Stimulated activated naive B cell treated with anti-CD40 and anti-IgM and Interleukin-4, amounts not matched to agents 10 μg/mL and 1 μg/mL and 100 μg/mL, for 72 hours (primary cell): ENCODE measurements at places on chromosomes 4 and X.

- DNase-seq: no peak
Observed at GRCh38 chr4:148737061-148737770, 295.0 kb upstream of the NR3C2 start.

DNA sequence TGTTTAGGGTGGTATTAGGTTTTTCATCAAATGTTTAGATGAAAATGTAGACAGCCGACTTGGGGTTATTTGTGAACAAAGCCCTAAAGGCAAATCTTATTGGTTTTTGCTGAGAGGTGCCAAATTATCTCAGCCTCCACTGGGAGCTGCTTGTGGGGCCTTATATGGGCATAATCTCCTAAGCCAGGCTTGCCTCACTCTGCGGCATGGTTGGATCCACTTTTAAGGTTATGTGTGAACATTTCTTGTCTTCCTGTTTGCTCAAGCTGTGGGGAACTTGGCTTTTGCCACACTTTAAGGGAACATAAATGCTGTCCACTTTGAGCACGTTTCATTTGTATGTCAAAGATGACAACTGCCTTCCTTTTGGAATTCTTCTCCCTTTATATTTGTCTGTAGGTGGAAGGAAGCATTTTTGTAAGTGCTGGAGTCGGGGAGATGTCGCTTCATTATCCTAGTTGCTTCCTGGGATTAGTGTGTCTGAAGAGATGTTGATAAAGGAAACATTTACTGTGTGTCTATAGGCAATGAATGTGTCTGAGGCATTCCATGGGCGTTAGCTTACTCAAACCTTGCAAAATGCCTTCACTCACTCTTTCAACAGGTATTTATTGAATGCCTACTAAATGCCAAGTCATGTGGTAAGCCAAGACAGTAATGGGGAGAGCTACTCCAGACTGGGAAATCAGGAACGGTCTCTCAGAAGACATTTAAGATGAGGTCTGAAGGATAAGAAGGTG is 78.3 kb downstream of the SLC9A6 start:
- DNase-seq: no peak

- no peak for DNase-seq
Observed at GRCh38 chrX:110394651-110395050, 36.0 kb downstream of the RTL9 start.

DNA sequence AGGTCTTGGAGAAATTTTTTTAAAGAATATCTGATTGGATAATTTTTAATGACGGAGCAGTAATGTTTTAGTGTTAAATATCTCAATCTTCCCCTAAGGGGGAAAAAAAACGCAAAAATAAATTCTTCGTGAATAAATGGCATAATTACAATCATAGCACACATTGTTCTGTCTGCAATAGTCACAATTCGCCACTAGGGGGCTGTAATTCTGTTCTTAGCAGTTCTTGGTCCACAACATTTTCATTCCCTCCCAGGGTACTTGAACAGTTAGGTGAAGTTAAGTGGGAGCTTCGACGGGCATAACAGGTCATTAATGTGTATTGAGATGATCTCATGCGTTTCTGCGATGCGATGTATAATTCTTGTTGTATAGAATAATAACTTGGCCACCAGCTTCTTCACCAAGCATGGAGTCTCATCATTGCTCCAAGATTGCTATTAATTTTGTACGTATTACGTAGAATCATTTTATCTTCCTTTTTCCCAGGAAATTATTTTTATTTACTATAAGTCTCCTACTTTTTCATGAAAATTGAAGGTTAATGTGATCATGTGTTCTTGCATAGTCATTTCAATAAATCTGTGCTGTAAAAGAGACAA is 27.2 kb downstream of the HTR2C start:
- DNase-seq: no peak

GRCh38 chrX:43962636-43963035 is 10.6 kb downstream of the NDP start:
- DNase-seq: no peak

DNA sequence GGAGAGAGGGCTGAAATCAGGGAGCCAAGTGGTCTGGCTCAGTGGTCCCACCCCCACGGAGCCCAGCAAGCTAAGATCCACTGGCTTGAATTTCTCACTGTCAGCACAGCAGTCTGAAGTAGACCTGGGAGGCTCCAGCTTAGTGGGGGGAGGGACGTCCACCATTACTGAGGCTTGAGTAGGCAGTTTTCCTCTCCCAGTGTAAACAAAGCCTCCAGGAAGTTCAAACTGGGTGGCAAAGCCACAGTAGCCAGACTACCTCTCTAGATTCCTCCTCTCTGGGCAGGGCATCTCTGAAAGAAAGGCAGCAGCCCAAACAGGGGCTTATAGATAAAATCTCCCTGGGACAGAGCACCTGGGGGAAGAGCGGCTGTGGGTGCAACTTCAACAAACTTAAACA is 88.1 kb downstream of the NPFFR2 start:
- no peak for DNase-seq

GRCh38 chrX:150185766-150186165 is 177.4 kb upstream of the MAMLD1 start:
- no peak for DNase-seq

- no peak for DNase-seq
Observed at GRCh38 chrX:120517936-120518335, 42.8 kb downstream of the CUL4B start.

GRCh38 chr4:105715692-105716278 is 7.2 kb downstream of the GSTCD start:
- no peak for DNase-seq

- DNase-seq: no peak
Observed at GRCh38 chr4:51907006-51907669, 64.2 kb downstream of the DCUN1D4 start.

- no peak for DNase-seq
Observed at GRCh38 chr4:957231-957580, 16.2 kb downstream of the DGKQ start.

- DNase-seq: no peak
Observed at GRCh38 chrX:71454222-71454621, 78.7 kb upstream of the OGT start.

DNA sequence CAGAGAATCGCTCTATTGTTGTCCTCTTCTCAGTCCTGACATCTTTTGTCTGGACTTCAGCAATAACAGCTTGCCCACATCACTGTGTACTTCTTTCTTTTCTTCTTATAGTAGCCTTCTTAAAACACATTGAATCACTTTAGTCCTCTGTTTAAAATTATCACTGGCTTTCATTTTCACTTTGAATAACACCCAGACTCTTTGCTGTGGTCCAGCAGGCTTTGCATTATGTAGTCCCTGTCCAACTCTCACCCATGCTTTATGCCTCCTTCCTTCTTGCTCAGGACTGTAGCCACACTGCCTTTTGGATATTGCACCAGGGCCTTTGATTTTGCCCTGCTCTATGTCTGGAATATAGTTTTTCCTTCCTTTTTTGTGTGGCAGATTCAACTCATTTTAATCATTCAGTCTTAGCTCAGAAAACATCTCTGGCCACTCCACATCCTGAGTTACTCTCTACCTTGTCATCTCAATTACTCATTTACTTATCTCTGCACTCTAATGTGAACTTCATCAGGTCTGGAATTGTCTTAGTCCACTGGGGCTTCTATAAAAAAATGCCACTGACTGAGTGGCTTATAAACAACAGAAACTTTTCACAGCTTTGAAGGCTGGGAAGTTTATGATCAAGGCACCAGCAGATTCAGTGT is 168.2 kb downstream of the C4orf33 start:
- no peak for DNase-seq

DNA sequence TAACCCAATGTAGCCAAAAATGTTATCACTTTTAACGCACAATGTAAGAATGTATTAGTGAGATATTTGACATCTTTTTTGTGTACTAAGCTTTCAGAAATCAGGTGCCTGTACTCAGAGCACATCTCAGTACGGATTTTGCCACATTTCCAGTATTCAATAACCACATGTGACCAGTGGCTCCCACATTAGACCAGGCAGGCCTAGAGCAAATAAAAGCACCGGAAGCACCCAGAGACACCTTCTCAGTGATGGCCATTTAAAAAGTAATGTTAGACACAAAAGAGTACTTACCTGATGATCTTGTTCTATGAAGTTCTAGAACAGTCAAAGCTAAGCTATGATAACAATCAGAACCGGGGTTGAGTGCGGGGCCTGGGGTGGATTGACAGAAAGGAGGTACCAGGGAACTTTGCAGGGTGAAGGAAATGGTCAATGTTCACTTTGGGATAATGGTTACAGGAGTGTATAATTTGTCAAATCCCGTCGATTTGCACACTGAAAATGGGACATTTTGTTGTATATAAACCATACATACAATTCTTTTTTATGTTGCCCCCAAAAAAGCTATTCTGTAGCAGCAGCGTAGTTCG is 1.2 kb downstream of the CTPS2 start:
- no peak for DNase-seq

- DNase-seq: no peak
Observed at GRCh38 chr4:87949961-87950360, 25.6 kb upstream of the SPP1 start.

- DNase-seq: peak; percentile 11
Observed at GRCh38 chrX:46180258-46180687, 364.9 kb downstream of the ZNF674 start.

- DNase-seq: peak; percentile 58
Observed at GRCh38 chr4:38529189-38530115, 134.5 kb upstream of the KLF3 start.

DNA sequence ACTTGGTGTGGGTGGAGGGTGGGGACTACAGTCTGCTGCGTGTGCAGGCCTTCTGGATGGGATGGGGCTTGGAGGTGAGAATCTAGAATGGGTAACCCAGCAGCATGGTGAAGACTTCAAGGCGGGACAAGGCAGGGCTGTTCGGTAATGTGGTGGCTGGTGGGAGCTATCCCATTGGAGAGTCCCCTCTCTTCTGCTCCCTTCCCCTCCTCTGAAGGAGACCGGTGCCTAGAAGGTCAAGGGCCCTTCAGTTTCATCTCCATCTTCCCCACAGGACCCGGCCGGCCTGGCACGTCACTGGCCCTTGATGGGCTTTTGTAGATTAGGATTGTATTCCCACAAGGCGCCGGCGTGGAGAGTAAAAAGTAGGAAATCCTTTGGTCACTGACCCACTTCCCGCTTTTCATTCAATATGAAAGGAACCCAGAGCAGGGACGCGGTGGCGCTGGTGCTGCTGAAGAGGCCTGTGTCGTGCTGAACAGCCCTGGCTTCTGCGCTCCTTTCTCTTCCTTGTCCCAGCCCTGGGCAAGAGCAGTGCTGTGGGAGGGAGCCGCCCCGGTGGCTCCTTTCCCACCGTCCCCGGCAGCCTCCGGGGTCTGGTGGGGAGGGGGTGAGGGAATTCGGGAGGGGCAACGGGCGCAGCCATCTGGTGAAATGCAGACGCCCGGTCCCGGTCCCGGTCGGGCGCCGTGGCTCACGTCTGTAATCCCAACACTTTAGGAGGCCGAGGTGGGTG is 7.3 kb upstream of the HMGB3 start:
- DNase-seq: no peak
